ENCODE measurements at places on chromosomes 11 and 22.

GRCh38 chr11:44334356-44335004 is 24.5 kb upstream of the ALX4 start:
- no peak for DNase-seq

DNA sequence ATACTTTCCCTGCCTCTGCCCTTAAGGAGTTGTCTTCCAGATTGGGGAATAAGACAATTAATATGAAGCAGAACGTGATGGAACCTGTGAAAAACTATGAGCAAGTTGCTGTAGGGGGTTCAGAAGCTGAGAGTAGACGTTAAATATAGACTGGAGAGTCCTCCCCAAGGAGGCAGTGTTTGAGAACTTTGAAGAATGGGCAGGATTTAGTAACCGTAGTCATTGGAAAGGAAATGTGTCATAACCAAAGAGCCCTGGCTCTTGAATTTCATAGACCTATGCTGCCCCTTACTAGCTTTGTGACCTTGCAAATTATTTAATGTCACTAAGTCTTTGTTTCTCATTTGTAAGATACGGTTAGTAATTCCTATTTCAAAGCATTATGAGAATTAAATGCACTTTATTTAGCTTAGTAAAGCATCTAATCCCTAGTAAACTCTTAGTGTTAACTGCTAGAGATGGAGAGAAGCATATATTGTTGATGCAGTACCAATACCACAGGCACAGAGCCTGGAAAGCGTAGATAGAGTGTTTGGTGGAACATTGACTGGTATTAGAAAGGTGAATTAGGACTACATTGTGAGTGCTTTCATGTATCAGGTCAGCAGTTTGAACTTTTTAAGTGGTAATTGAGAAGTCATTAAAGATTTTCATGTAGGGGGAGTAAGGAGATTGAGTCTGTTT is 54.1 kb downstream of the MCAM start:
- no peak for DNase-seq

- no peak for DNase-seq
These were observed 13.6 kb upstream of the RANBP1 start for GRCh38 chr22:20102203-20102780.

- DNase-seq = no peak
These were observed 47.9 kb upstream of the IGLL5 start for GRCh38 chr22:22839570-22840314.

- peak; percentile 66 for DNase-seq
These were observed 6.2 kb downstream of the GRAP2 start for GRCh38 chr22:39907047-39907446.

DNA sequence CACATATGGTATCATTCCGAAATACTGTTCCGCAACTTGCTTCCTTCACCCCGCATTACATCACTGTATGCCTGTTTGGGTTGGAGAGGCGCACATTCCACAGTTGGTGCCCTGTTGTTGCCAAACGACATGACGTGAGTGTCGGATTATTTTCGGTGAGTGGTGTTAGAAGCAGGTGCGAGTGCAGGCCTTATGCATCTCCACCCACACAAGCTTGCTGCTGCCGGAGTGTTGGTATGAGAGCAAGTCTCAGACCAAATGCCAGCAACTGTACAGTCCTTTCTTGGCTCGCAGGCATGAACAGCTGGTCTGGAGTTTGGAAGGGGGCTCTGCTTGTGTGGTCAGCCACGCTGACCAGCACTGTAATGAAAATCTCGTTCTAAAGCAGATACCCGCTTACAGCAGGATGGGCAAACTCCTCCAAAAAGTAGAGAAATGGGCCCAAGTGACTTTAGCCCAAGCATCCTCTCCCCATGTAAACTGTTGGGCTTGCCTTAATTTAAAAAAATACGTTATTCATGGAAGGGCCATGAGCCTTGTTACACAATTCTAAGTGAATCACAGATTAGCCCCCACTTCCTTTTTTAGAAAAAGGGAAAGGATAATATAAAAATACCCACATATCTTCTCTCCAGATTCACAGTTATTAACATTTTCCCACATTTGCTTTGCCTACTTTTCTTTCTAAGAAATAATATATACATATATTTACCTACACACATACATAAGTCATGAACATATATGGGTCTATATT is 48.7 kb upstream of the OR9Q1 start:
- DNase-seq = no peak

DNA sequence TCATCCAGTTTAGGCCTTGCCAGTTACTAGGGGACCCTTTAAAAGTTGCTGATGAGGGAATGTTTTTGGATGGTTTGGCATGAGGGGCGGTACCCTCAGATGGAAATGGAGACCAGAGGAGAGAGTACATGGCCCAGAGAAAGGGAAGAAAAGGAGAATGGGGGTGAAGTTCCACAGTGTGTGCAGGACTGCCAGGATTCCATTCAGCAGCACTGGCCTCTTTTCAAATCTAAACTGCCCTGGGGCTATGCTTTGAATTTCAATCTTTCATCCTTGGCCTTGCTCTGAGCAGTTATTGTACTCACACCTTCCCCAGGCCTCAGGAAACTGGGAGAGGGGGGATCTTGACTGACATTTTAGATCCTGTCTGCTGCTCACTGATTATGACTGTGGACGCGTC is 3.0 kb downstream of the SLC3A2 start:
- no peak for DNase-seq

DNA sequence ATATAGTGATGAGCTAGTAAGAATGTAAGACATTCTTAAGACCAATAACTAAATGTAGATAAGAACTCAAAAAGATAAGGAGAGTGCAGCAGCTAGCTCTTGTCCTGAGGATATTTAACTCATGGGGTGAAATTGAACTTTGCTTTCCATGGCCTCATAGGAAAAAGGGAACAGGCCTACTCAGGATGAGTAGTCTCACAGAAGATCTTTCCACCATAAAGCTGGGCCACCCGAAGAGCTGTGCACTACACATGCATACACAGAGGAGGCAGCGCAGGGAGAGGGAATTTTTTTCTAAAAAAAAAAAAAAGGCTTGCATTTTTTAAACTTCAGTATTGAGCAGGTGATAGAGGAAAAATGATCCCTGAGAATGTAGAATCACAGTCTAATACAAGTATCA is 59.9 kb upstream of the CFAP300 start:
- DNase-seq = no peak

DNA sequence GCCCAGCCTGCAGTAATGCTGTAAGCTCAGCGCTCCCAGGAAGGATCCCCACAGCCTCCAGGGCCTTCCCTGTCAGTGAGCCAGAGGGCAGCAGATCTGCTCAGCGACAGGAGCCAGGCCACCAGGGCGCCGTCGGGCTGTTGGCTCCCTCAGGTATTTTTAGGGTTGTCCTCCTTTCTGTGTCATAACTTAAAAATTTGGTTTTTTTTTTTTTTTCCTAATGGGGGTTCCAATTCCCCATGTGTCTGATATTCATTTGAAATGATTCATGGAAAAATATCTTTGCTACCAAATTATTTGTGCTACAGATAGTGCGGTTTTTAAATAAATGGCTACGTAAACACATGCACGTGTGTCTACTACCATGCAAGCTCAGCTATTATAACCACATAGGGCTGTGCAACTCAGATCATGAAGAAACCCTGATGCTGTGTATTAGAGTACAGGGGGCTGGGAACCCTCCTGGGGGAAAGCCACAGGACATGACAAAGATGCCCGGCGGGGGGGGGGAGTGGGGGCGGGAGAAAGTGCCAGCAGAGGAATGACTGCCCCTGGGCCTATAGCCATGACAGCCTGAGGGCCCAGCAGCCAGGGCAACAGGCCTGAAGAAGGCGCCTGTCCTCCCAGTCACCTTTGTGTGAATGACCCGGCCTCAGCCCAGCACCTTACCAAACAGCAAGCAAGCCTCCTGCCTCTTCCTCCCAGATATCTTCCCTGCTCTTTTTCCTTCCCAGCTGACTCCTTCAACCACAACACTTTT is 89.3 kb downstream of the NAT10 start:
- no peak for DNase-seq

DNA sequence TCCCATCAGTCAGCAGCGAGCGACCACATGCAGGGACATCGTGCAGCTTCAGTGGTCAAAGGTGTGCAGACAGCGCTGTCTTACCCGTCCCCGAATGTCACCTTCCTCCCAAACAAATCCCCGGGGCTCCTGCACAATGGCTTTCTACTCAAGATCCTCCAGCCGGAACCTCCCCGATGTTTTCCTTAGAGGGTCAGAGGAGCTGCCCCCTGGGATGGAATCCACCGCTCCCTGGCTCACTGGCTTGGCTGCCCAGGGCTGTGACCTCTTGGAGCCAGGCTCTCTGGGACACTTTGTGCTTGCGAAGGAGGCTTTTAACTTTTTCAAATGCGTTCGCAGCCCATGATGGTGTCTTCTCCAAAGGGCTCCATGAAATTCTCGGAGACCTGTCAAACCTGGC is 17.3 kb upstream of the FGF19 start:
- DNase-seq = no peak

GRCh38 chr11:35165423-35166368 is 26.7 kb downstream of the CD44 start:
- DNase-seq = peak; percentile 74

GRCh38 chr11:98561252-98561651 is 459.5 kb upstream of the CNTN5 start:
- no peak for DNase-seq

GRCh38 chr22:43011079-43011478 is 3.9 kb downstream of the PACSIN2 start:
- DNase-seq = no peak

GRCh38 chr22:37491559-37492427 is 5.6 kb upstream of the MFNG start:
- DNase-seq = no peak

DNA sequence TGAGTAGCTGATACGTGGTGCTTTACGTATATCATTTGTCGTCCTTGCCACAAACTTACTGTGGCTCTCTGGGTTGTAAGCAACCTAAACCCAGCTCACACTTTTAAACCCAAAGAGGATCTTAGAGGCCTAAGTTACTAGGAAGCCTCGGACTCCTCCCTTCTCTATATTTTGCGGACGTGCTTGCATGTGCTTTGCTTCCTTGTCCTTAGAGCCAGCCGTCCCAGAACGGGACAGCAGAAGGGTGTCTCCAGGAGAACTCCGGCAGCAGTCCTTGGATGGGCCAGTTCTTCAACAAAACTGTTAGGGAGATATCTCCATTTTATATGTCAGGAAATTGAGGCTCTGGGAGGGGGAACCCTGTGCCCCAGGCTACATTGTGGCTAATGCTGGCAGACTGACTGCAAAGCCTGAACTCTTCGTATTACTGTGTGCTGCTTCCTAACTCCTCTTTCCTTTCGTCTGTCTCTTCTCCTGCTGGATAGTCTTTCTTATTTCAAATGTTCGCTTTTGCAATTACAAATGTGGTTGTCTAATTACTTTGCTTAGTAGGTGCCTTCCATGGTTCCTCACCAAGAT is 33.8 kb downstream of the TNRC6B start:
- DNase-seq = no peak

GRCh38 chr22:20940186-20940651 is 23.0 kb downstream of the CRKL start:
- no peak for DNase-seq

DNA sequence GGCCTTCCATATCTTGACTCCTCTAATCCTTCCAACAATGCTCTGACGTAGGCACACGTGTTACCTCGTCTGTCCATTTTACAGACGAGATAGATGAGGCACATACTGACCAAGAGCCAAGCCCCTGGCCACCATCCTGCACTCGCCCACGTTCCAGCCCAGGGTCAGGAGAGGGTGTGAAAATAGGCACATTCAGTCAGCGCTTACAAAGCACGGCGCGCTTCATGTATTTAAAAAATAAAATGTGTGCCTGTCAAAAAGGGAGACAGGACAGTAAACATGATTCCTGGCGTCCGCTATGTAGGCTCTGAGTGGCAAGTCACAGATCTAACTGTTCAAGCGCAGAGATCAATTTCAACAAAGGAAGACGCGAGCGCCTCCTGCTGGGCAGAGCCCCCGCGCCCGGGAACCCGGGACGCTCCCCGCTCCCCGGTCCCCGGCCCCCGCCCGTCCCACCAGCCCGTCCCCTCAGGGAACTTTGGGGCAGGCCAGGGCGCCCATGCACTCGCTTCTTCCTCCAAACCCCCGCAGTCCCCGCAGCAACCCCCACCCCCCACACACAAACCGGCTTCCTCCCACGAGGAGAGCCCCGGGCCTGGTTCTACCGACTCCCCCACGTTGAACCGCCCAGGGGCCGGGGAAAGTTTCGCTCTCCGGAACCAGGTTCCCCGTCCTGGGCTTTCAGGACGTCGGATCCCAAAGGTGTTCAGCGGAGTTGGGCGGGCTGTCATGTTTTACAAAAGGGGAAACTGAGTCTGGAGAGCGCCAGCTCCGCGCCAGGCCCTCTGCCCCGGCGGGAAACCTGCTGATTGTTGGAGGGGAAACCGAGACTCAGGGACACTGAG is 10.4 kb upstream of the C1QTNF6 start:
- peak; percentile 84 for DNase-seq

DNA sequence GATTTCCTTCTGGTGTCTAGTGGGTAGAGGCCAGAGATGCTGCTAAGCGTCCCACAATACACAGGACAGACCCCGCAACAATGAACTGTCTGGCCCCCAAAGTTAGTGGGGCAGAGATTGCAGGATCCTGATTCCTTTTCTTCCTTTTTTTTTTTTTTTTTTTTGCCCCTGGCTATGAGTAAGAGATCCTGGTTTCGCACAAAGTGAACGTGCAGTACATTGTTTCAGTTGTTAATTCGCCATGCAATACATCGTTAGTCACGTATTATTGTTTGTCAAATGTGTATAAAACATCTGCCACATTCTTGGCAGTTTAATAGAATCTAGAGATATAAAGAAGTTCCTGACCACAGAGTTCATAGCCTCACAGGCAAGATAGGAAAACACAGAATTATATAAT is 20.2 kb downstream of the ST3GAL4 start:
- no peak for DNase-seq

DNA sequence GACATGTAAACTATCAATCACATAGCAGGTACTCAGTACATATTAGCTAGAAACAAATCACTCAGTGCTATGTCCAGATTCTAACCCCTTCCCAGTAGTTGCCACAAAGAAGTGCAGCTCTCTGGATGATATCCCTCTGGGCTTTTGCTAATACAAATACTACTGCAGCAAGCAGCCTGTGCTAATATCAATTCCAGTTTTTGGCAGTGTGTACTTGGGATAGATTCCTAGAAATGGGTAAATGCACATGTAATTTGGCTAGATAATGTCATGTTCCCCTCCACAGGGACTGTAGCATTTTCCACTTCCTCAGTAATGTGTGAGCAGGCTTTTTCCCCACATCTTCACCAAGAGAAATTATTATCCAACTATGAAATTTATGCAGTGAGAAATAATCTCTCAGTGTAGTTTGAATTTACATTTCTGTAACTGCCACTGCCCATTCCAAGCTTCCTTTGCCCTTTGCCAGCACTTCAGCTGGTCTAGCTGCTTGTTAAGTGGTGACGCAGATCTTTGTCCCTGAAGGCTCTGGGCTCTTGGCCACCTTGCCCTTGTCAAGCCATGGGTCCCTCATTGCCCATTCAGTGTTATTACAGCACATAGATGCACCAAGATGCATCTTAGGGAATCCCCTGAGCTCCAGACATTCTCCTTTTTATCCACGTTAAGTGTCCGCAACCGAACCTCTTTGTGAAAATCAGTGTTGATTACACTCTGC is 107.1 kb upstream of the CLPB start:
- DNase-seq = no peak

DNA sequence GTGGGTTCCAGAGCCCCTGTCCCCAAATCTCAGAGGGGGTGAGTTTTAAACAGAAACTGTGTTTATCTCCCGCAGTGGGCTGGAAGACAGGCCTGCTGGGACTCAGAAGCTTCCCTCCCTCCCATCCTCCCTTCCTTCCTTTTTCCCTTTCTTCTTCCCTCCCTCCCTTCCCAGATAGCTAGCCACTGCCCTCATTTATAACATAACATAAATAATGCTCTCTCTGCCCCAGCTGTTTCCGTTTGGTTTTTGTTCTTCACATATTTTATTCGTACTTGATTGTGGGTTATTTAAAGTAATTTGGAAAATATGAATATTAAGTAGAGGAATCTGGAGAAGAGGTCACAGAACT is 140.9 kb downstream of the TEAD1 start:
- no peak for DNase-seq

Data from T-helper 2 cell (primary cell).